ENCODE measurements at places on chromosomes 7 and 10.

DNA sequence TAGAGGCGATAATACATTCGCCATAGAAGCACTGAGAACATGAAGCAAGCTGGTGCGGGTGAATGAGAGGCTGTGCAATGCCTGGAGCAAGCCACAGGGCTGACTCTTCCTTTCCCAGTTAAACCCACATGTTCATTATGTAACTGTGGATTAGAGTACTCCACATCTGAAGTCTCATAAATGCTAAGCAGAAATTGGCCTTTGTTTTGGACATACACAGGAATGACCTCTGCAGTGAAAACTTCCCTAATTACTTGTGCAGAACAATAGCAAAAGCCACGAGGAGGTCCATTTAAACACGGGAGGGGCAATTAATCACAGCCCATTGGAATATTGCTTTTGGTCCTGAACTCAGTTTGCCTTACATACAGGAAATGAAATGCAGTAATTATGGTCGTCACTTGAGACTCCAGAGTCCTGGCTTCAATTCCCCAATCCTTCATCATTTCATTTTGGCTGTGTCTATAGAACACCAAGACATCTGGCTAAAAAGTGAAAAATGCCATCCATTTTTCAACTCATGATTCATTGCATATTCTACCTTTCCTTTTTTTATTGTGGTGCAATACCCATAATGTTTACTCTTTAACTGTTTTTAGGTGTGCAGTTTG lies 78.7 kb upstream of the CXCL12 start:
- peak; percentile 53 for DNase-seq

DNA sequence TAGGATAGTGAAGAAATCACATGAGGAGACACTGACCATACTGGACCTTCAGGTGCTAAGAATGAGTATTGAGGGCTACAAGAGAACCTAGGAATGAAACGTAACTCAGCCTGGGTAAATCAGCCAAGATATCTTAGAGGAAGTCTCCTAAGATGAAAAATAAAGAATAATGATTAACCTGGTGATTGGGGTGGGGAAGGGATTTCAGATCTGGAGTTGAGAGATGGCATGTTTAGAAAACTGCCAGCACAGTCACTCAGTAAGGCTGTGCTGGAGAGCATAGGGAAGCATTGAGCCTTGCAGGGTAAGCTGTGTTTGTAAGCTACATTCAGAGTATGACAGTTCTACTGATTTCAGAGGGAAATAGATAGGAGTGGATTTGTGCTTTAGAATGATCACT lies 1.9 kb upstream of the MALRD1 start:
- DNase-seq, result no peak

DNA sequence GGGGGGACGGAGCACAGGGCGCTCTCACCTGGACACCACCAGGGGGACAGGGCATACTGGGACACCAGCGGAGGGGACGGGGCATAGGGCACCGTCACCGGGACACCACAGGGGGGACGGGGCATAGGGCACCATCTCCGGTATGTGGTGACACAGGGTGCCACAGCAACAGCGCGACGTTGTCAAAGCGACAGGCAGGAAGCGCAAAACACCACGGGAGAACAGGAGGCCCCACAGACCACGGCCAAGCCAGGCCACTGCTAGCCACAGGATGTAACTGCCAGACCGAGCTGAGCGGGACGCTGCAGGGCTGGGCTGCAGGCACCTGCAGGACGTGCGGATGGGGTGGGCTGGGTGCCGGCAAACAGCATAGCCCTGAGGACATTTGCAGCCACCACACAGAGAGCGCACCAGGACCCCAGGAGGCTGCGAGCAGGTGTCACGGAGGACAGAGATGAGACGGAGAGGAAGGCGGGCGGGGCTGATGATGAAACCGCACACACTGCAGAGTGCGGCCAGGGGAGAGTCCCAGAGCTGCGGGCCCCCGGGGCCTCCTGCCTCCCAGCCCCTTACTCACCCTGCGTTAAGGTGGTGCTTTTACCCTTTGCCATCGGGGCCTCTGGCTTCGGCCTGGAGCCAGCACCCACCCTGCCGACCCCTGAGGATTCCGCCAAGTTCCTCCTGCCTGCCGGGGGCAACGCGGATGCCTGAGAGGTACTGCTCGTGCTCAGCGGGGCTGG lies 17.5 kb downstream of the MICALL2 start:
- no peak for DNase-seq

DNA sequence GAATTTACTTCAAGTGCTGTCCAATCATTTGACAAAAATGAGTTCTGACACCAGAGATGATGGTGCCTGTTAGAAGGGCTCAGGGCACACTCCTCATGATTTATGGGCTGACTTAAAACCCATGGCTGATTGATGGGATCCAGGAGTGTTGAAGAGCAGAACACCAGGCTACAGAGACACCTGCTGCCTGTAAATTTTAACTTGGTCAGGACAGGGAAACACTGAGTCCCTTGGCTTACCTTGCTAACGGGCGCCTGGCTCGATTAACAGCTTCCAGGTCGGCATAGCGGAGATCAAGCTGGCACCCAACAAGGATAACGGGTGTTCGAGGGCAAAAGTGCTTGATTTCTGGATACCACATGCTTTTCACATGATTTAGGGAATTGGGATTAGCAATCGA lies 51.4 kb downstream of the RHOBTB1 start:
- no peak for DNase-seq

DNA sequence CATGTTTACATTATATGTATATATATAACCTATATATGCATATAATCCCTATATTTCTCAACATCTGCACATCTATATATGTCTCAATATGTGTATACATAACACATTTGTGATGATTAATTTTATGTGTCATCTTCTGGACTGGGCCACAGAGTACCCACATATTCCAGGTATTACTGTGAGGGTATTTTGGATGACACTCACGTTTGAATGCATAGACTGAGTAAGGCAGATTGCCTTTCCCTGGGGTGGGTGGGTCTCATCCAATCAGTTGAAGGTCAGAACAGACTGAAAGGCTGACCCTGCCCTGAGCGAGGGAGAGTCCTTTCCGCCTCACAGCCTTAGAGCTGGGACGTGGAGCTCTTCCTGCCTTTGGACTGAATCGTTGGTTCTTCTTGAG lies 295.2 kb upstream of the PFKP start:
- DNase-seq, result no peak

DNA sequence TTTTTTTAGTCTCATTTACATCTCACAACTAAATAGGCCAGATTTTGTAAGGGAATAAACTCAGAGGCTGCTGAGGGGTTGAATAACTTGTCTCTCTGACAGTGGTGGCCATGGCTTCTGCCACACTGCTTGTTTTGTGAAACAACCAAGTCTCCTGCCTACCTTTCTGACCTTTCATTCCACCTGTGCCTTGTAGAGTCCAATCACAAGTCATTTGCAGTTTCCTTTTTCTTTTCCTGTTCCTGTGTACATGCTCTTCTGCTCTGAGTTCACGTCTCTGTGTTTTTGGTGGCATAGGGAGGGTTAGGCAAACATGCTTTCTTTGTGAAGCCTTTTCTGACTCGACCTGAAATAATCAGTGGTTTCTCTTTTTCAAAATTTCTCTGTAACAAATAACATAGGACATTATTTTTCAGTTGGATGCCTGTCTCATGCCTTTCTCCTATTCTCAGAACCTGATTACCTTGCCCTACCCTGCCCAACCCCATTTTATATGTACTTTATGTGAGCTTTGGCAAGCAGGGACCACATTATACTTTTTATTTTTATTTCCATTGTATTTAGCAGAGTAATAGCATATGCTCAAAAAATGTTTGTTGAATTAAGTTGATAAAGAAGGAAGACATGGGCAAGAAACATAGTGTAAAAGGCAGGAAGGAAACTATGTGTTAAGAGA lies 81.7 kb downstream of the HDAC9 start:
- no peak for DNase-seq

DNA sequence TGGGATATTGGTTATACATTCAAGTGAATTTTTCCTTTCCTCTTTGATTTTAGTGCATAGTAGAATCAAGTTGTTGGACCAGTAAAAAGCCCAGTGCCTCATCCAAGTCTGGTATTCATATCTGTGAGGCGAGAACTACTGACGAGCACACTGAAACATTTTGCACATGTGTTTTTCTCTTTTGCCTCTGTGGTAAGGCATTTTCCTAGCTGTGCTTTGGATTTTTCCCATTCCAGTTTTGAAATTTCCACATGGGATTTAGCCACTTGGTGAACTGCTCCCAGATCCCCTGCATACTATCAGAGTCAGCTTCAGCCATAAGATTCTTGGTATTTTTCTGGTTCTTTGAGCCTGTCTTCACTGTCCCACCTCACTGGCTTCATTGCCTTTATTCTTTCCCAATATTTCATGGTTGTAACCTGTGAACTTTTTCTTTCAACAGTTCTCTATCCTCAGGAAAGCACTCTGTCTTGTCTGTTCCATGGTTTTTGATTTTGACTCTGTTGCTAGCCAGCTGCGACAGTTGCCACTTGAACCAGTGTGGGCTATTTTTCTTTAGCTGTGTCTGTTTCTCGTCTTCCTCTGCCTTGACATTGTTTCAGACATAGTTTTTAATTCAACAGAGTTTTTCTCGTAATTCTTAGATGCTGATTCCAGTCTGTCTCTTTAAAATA lies 239.0 kb downstream of the REEP3 start:
- DNase-seq, result peak; percentile 78

- DNase-seq, result no peak
These were observed 55.0 kb upstream of the NKX6-2 start for GRCh38 chr10:132840698-132841614.

DNA sequence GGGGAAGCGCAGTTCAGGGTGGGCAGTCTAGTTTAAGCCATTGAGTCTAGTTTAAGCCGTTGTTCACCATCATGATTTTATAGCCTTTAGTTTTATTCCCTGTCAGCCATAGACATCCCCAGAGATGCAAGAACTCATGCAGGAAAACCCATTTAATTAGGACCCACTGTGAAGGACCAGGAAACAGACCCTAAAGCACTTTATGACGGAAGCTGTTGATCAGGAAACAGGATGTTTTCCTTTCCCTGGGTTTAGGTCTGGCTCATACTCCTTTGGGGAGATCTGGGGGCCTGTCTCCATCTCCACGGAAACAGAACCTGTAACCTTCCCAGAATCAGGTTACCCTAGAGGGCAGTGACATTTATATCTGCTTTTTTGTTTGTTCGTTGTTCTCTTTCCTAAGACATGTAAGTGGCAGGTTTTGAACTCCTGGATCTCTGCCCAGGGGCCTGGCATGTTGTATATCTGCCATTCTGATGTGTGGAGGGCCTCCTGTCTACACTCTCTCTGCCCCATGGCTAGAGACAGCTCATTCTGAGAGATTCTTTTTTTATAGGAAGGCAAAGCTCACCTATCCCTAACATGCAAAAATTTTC lies 657.2 kb upstream of the GALNT17 start:
- DNase-seq, result no peak

DNA sequence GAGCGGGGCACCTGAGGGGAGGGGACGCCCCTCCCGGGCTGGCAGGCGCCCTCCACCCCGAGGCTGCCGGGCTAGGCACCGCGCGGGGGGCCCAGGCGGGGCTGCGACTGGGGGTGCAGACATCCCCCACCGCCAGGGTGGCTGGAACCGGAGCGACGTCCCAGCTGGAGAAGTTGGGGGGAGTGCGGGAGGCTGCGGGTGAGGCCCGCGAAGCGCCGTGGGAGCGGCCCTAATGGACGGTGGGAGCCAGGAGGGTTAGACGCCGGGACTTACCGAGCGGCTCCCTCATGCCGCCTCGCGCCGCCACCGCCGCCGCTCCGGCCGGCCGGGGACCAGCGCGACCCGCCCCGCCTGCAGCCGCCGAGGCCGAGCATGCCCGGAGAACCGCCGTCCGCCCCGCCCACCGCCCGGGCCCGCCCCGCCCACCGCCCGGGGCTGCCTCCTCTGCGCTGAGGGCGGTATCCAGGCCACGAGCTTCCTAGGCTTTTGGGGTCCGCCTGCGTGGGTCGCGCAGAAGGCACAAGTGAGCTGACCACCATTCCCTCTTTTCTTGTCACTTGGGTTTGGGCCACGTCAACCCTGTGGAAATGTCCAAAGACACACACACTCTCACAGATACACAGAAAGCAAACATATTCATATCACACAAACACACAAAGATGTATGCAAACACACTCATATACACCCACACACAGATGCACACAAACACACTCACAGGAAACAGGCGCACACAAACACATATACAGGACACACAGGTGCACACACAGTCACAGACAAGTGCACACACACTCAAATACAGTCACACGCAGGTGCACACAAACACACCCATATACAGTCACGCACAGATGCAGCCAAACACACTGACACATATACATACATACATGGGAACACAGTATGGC lies at the start of gene JCAD:
Gene JCAD (minus strand): TSS at position 378 of the 899 bp plus-strand sequence. CDS start 11,774 bp downstream, outside the sequence.
- no peak for DNase-seq

DNA sequence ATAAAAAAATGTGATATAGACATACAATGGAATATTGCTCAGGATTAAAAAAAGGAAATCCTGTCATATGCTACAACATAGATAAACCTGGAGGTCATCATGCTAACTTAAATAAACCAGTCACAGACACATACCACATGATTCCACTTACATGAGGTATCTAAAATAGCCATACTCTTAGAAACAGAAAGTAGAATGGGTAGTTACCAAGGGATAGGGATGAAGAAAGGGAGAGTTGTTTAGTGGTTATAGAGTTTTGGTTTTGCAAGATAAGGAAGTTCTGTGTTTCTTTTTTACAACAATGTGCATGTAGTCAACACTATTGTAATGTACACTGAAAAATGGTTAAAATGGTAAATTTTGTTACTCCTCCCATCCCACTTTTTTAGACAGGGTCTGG lies 30.5 kb downstream of the BICC1 start:
- DNase-seq, result no peak

DNA sequence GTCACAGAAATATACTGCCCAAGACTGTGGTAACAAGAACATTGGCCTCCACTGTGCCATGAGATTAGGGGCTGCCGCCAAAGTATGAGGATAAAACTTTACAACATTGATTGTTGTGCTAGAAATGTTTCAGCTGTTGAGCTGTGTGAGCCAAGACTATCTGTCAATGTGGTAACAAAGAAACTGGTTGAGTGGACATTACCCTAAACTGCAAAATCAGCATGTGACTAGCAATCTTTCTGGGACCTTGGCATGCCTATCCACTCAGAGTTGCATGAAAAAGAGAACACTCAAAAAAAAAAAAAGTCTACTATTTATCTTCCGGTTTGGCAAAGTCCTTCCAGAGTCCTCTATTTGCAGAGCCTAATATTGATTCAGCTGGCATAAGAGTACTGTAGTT lies 605.6 kb upstream of the CNTNAP2 start:
- DNase-seq, result no peak

DNA sequence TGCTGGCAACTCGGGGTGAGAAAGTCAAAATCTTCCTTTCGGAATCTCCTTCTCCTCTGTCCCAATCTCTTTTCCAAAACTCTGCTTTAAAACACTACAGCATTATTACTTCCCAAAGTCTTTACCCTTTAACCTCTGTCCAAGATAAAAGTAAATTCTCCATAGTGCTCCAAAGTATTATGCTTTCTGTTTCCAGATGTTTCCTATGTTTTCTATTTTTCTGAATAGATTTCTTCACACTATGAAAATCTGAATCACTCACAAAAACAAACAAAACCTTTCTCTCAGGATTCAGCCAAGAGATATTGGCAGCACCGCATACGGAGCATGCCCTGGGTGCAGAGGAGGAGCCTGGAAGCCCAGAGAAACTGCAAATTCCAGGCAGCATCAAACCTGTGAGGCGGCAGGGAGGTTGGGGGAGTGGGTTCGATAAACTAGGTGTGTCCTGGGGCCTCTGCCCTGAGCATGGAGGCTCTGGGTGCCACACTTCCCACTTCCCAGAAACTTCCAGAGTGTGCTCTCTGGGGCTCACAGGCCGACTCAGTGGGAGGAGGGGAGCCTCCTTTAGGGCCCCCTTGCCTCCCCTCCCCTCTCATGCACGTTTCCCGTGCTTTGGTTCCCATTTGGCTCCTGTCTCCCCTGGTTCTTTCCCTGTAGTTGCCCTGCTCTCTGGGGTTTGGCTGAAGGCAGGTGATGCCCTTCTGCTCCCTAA lies 35.6 kb downstream of the VIPR2 start:
- no peak for DNase-seq

- DNase-seq, result no peak
These were observed 40.5 kb upstream of the CDK6 start for GRCh38 chr7:92876836-92877235.
